ENCODE measurements at places on chromosomes 7 and 10.

DNA sequence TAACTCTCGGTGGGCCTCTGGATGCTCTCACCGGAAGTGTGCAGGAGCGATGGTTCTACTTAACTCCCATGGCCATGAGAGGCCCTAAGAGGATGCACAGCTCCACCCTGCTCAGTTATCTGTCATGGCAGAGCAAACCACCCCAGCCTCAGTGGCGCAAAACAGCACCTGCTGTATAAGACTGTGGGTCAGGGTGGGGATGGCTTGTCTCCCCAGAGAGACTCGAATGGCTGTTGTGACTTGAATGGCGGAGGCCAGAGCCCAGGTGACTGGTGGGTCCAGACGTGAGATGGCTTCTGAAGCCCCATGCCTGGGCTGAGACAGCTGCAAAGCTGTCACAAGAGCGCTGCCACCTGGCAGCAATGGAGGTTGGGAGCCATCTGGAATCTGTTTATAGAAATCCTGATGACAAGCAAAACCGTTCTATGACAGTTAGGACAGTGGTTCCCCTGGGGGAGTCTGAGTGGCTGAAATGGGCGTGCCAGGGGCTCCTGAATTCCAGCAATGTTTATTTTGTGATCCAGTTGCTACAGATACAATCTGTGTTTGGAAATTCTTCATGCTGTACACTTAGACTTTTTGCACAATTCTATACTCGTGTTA is 490.5 kb downstream of the TCERG1L start:
- peak; percentile 0 for DNase-seq

GRCh38 chr7:79317728-79318127 is 135.7 kb downstream of the MAGI2 start:
- DNase-seq = peak; percentile 32

GRCh38 chr10:112352044-112352443 is 21.9 kb upstream of the ACSL5 start:
- no peak for DNase-seq

DNA sequence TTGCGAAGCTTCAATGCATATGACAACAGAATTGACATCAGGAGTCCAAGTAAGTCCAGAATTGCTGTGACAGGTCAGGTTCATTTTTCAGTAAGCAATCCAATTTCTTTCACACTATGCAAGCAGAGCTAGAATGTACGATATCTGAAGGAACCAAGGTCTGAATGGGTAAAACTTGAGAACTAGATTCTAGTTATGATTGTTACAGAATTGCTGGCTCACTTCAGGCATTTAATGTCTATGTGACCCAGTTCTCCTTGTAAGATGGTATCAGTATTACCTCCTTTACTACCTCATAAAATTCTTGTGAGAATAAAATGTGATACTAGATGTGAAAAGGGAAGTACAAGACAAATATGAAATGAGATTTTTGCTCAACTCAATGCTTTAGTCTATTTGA is 159.6 kb downstream of the GPR158 start:
- no peak for DNase-seq

DNA sequence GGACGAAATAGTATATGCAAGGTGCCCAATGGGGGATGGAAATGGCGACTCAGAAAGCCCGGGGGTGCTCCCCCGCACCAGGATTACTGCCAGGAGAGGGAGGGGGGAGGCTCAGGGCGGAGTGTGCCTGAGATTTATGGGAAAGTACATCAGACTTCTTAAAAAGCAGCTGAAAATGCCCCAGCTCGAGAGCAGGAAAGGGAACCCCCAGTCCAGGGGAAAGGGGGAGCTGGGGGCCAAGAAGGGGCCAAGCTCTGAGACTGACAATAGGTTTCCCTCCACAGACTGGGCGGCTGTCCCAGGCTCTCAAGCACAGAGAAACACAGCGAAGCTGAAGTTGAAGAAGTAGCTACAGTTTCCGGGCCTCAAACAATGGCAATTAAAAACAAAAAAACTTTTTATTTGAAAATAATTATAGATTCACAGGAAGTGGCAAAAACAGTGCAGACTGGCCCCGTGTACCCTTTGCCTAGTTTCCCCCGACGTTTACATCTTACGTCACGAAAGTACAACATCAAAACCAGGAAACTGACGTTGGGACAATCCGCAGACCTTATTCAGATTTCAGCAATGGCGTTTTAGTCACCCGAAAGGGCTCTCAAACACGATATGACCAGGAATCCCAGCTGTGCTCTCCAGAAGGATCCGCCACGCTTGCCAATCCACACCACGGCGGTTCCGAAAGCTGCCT is 83.9 kb upstream of the FGFR2 start:
- DNase-seq = no peak

DNA sequence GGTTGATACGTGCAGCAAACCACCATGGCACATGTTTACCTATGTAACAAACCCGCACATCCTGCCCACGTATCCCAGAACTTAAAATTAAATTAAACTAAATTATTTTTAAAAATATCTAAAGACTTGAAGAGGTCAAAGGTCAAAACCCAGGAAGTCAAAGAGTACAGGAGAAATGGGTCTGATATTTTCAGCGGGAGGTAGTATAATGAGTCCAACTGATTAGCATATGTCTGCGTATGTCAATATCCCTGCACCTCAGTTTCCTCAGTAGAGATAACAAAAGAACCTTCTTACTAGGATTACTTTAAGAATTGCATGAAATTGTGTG is 133.0 kb downstream of the TMEM26 start:
- DNase-seq = no peak

GRCh38 chr7:28192786-28193585 is 12.4 kb upstream of the JAZF1 start:
- DNase-seq = no peak

DNA sequence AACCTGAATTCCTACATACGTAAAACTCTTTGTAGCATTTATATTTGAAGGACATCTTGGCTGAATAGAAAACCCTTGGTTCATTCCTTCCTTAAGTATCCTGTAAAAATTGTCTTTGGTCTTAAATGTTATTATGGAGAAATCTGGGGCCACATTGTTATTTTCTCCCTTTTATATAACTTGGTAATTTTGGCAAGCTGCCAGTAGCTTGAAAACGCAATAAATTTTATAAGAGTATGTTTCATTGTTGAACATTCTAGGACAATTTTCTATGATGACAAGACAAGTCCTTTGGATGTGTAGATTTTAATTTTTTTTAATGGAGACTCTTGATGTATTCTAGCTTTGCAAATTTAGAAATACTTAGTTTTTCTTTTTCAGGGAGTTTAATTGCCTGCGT is 191.9 kb downstream of the ABCA13 start:
- DNase-seq = no peak
